ENCODE measurements at places on chromosomes 7 and 10.

DNA sequence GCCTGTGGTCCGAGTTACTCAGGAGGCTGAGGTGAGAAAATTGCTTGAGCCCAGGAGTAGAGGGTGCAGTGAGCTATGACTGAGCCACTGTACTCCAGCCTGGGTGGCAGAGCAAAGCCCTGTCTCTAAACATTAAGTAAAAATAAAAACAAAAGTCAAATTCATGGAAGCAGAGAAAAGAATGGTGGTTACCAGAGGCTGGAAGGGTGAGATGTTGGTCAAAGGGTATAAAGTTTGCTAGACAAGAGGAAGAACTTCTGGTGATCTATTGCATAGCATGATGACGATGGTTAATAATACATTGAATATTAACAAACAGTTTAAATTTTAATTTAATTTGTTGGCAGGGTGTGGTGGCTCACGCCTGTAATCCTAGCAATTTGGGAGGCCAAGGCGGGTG is 68.1 kb downstream of the CRPPA start:
- DNase-seq = no peak

GRCh38 chr7:158816995-158817394 is 12.3 kb downstream of the ESYT2 start:
- DNase-seq = no peak

- DNase-seq = no peak
These were observed 46.1 kb upstream of the ZMIZ1 start for GRCh38 chr10:79022565-79023230.

GRCh38 chr7:146366938-146367337 is 250.3 kb downstream of the CNTNAP2 start:
- DNase-seq = peak; percentile 72

- no peak for DNase-seq
These were observed 285.7 kb downstream of the RPS24 start for GRCh38 chr10:78319371-78319770.

DNA sequence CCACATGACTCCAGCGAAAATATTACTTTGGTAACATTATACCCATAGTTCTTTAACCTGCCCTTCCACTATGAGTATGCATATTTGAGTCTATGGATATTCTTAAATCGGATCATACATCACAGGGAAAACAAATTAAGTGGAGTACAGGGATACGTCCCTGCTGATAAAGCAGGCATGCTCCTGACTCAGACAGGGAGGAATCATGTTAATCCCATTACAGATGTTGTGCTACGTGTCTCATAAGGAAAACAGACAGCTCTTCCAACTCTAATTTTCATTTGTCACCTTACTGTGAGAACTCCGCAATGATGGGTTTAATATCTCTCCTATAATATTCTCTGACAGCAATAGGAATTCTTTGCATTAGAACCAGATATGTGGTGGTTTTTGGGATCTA is 469.5 kb upstream of the POM121L12 start:
- no peak for DNase-seq

- DNase-seq = peak; percentile 26
These were observed 1.7 kb downstream of the CREB3L2 start for GRCh38 chr7:138000081-138000701.

DNA sequence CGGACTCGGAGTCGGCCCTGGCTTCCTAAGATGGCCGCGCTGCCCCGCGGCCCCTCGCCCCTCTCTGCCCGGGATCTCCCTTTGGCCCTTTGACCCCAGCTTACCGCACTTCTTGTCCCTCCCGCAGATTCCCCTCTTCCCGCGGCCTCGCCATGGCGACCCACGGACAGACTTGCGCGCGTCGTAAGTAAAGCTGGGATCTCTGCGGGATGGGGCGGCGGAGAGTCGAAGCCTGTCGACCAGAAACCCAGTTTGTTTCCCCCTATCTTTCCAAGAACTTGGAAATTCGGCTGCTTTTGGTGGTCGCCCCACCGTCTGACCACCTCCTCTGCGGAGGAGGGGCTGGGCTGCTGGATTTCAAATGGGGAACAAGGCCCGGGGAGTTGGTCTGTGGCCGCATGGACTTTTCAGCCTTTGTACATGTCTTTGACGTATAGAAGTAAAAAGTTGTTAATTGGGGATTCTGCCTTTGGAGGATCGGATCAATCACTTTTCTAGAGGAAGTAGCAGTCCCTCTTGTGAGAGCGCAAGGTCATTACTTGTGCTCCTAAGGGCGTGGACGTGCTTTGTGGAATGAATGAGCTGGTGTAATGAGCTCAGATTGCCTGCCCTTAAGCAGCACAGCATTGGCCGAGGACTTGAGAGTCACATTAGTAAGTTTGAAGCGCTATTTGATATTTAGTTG is 553 bp downstream of the VDAC2 start:
- peak; percentile 61 for DNase-seq

DNA sequence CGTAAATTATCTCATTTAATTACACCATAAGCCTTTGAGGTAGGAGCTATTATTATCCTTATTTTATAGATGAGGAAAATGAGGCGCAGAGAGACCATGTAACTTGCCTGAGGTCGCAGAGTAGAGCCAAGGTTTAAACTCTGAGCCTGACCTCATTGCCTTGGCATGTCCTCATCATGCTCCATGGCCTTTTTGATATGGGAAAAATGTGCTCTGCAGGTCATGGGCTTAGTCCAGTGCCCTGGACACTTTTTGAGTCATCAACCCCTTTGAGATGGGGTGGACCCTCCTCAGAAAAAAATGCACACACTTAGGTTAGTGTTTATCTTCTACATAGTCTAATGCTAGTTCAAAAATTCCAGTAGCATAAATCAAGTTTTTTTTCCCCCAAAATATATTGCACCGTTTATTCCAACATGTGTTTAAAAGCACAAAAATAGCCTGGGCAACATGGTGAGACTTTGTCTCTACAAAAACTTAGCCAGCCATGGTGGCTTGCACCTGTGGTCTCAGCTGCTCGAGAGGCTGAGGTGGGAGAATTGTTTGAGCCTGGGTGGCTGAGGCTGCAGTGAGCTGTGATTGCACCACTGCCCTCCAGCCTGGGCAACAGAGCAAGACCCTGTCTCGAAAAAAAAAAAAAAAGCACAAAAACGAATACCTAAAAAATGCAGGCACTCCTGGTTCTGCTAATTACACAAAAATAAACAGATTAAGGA is 28.6 kb upstream of the TMEM178B start:
- DNase-seq = peak; percentile 49

- DNase-seq = no peak
These were observed 276.3 kb downstream of the GALNT17 start for GRCh38 chr7:71408271-71408670.

GRCh38 chr10:54259104-54259503 is 541.9 kb downstream of the PCDH15 start:
- DNase-seq = no peak

DNA sequence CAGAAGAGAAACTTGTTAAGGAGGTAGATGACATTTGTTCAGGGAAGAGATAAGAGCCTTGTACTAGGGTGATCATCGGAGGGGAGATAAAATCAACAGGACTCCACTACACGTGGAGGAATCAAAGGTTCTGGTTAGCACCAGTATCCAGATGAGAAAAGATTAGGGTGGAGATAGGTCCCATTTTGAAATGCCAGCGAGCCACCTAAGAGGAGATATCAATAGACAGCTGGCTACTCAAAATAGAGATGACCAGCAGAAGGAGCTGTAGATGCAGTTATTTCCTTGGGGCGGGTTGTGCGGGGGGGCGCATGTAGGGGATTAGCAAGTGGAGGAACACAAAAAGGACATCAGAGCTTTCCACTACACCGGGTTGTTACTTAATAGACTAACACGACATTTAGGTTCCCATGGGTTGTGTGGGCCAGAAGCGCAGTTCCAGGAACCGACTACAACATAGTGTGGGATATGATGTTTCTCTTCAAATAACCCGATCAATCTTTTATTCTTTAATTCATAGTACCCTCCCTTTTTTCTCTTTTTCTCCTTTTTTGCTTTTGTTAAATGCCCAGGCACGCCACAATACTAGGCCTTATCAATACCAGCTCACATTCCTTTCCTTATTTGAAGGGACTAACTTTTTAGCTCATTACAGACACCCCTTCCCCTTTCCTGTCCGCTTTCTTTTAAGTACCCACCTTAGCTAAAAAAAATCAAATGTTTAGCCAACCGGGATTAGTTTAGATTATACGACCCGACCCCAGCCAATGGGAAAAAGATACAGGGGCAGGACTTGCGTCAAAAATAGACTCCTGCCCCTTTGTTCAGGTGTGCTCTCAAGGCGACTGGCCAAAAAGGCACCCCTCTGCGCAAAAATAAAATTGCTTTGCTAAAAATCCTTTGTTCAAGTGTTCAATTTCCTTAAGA is 2.0 kb upstream of the KIF11 start:
- DNase-seq = no peak

DNA sequence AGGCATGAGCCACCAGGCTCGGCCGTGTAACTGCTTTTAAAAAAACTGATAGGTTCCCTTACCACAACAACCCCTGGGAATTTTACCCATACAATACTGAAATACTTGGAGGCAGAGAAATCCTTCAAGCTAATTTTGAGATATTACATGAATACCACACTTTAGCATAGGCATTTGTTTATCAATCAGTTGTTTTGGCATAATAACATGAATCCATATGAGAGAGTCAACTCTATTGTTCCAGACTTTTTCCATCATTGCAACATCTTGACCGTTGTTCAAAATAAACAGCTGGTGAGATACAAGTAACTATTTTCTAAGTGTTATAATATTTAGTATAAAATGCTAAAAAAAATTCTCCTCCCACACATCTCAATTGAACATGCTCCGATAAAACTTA is 36.8 kb downstream of the LAMB4 start:
- DNase-seq = no peak

DNA sequence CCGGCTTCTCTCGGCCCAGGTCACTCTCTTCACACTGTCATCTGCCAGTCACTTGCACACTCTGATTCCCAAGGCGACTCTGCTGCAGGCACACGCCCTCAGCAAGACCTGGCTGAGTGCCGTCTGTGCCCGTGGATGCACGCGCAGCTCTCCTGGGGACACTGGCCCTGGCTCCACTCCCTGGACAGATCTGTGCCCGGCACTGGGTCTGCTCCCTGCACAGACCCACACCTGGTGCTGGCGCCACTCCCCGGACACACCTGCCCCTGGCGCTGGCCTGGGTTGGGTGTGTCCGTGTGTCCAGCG is 133.2 kb downstream of the DNAJB6 start:
- DNase-seq = no peak

- no peak for DNase-seq
These were observed 48.1 kb downstream of the CDC123 start for GRCh38 chr10:12243864-12244620.

- no peak for DNase-seq
These were observed 135.4 kb upstream of the POT1 start for GRCh38 chr7:125065001-125065400.

- no peak for DNase-seq
These were observed 274.0 kb upstream of the GLI3 start for GRCh38 chr7:42511027-42511426.

DNA sequence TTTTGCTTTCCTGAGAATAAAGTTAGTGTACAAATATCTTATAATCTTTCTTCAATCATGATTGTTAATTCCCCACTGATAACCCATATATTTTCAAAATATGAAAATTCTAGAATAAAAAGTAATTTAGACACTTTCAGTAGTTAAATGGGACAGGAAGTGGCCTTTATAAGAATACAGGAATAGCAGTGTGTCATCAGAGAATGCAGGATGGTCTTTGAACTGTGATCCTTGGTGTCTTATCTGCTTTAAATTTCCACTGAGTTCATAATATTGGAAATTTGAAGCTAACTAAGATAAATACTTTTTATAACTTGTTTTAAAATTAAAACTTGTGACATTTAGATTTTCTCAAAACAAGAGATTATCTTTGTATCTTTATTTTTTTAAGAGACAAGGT is 75.4 kb downstream of the CREM start:
- DNase-seq = no peak

DNA sequence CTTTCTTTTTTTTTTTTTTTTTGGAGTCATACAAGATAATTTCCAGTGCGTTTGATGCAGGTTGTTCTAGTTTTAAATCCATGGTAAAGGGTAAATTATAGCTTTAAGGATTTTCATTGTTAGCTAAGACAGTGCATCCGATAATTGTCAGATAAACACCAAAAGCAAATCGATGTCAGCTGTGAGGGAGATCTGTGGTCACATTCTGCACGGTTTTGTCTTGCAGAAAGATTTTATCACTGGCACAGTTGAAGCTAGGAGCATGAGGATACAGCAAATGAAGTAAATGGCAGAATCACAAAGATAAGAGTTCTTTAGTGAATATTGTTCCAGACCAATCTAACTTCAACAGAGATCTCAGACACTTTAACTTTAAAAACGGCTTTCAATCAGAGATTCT is 648.8 kb upstream of the COBL start:
- no peak for DNase-seq

DNA sequence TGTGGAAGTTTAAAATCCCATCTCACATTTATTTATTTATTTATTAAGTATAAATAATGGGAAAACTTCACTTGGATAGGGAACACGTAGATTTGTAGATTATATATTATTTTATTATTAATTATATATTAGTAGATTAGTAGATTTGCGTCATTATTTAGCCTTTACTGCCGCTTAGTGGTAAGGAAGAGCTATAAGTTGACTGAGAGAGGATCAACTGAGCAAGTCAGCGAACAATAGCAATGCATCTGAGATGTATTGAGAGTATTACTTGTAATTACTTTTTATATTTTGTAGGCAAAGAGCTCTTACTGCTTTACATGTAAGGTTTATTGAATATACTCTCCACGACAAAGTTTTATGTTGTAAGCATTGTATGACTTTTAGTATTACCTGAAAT is 244.5 kb upstream of the ANKRD30A start:
- peak; percentile 12 for DNase-seq

DNA sequence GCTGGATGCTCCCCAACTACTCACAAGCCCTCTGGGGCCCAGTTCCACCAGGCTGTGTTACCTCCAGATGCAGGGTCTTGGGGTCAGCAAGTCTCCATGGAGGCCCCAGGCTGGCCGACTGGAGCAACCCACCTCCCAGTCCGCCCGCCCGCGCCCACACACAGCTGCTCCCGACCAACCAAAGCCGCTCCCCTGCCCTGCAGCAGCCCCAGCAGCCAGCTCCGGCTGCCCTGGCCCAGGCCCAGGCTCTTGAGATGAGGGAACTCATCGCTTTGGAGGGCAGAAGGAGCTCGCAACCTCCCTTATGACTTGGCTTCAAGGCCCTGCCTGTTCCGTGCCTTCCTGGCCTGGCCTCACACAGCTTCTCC is 47.2 kb downstream of the LRRC20 start:
- no peak for DNase-seq

DNA sequence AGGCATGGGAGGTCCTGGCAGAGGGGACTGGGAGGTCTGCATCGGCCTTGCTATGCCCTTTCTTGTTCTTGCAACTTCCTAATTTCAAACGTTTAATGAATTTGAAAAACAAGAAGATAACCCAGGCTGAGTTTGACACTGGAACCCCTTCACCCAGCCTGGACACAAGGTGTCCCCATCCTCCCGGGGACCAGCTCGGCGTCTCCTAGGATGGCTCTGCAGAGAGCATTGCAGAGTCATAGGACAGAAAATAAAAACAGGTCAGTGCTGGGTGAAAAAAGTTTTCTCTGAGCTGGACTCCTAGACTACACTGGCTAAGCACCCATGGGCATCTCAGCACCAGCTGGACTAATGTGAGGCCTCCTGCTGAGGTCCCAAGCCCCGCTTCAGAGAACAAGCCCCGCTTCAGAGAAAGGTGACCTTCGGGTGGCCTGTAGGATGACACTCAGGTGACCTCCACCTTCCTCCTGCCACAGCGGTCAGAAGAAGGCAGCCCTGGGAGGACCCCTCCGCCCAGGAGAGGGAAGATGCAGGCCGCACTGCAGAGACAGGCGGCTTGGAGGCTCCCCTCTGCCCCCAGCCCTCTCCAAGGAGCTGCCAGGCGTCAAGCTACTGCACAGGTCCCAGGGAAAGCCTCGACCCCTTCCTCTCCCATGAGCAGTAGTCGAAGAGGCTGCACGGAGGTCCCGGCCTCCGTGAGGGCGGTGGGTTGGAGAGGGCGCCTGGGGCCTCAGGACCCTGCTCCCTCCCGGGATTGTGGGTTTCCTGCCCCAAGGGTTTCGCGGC is 9.3 kb upstream of the UNCX start:
- DNase-seq = no peak
